Foreskin fibroblast (primary cell): ENCODE measurements at places on chromosomes 16 and 17.

DNA sequence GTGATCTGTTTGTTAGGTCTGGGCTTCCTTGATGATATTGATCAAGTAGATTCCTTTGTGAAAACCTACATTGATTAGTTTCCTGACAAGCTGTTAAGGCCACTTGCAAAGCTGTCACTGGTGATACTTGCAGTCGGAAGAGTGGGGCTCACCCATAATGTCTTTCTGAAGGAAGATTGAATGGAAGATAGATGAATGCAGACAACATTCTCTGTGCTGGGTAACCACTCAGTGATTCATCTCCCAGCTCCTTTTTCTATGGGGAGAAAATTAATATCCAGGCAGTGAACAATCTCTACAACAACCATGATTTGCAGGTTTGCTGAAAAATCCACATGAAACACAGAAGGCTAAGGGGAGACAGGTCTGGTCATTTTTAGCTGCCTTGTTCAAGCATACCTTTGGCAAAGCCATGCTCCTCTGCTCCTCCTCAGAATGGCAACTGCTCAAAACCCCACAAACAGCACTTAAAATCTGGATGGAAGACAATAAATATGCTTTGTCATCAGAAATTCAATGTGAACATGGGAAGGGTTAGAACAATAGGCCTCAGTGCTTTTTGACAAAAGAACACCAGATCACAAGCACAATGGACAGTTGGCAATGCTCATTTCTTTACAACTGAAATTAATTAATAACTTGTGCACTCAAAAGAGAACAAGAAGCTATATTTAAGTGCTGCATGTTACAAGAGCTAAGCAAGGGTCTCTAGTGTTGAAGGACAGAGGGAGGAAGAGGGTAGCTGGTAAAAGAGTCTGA lies 495.4 kb downstream of the TOX3 start:
- no peak for DNase-seq

DNA sequence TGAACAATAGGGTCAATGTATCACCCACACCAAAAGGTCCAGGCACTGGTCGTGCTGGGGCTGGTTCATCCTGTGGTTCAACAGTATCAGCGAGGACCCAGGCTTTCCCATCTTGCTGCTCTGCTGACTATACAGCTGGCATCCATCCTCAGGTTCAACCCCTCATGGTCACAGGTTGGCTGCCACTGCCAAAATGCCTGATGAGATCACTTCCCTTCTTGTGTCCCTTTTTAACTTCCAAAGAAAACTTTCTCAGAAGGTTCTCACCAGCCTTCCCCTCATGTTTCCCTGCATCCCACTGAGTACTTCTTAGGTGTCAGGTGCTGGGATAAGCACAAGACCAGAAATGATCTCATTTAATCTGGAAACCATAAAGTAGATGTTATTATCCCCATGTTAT lies 25.7 kb downstream of the CLEC16A start:
- no peak for DNase-seq

GRCh38 chr16:26344976-26345375 lies 653.2 kb downstream of the HS3ST4 start:
- no peak for DNase-seq

- DNase-seq = no peak
These were observed 164.1 kb upstream of the TOM1L1 start for GRCh38 chr17:54736573-54736972.

GRCh38 chr16:85085721-85086120 lies 26.6 kb downstream of the CIBAR2 start:
- no peak for DNase-seq

GRCh38 chr17:1545618-1546017 lies 17.0 kb downstream of the PITPNA start:
- no peak for DNase-seq

- DNase-seq = no peak
These were observed 7.9 kb upstream of the NAGPA start for GRCh38 chr16:5041600-5042133.

DNA sequence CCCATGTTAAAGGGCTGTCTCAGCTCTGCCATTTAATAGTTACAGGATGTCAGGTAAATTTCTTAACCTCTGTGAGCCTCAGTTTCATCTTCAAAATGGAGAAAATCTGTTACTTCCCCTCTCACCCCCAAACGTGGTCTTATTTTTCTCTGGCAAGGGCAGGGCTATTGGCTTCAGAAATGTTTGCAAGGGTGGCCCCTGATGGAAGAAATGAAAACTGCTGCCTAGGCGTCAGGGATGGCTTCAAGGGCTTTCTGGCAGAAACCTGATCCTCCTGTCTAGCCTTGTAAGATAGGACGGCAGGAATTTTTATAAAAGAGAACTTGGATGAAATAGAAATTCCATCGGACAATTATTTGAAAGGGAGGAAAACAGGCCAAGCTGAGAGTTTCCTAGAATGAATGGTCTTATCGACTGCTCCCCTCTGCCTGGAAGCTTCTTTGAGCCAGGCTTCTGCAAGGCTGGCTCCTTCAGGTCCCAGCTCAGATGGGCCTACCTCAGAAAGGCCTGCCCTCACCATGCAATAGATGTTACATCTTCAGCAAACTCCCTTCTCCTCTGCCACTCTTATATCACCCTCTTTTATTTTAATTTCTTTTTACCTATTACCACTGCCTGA lies 43.0 kb upstream of the TANGO6 start:
- DNase-seq = peak; percentile 37

DNA sequence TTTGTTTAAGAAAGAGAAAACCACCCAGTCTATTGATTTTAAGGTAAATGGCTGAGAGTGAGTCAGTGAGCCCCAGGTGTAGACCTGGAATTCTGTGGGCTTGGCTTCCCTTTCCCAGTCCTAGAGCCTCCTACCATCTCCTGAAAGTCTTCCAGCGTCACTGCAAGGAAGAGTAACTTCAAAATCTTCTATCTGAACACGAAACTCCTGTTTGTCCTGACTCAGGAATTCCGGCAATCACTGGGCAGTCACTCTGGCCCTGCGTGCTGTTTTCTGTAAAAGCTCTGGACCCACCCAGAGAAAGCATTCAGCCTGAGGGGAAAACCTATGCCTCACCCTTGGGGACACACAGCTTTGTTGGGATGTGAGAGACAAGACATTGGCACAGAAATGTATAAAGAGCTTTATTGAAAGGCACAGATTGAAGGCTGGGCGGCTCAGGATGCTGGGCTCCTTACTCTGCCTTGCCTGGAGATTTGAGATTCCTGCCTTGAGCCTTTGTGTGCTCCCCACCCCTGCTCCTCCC lies 15.9 kb downstream of the MINK1 start:
- no peak for DNase-seq

- DNase-seq = no peak
These were observed 35.5 kb upstream of the PHB1 start for GRCh38 chr17:49450181-49450580.

DNA sequence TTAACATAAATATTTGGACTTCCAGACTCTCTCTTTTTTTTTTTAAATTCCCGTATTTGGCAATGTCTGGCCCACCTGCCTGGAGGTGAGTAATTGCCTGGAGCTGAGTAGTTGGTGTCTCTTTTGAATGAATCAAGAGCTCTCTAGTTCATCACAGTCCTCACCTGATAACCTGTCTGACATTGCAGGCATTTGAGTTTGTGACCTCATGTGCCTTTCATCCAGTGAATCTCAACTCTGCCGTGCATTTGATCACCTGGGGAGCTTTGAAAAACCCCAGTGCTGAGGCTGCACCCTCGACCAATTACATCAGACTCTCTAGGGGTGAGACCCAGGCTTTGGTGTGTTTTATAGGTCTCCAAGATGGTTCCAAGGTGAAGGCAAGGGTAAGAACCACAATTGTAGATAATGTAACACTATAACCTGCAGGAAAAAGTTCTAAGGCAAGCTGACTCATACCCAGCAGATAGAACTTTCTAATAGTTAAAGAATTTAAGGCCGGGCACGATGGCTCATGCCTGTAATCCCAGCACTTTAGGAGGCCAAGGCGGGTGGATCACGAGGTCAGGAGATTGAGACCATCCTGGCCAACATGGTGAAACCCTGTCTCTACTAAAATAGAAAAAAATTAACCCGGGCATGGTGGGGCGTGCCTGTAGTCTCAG lies 24.5 kb upstream of the HS3ST2 start:
- peak; percentile 20 for DNase-seq

- no peak for DNase-seq
These were observed 1028.1 kb upstream of the EEF2KMT start for GRCh38 chr16:6125483-6126259.

DNA sequence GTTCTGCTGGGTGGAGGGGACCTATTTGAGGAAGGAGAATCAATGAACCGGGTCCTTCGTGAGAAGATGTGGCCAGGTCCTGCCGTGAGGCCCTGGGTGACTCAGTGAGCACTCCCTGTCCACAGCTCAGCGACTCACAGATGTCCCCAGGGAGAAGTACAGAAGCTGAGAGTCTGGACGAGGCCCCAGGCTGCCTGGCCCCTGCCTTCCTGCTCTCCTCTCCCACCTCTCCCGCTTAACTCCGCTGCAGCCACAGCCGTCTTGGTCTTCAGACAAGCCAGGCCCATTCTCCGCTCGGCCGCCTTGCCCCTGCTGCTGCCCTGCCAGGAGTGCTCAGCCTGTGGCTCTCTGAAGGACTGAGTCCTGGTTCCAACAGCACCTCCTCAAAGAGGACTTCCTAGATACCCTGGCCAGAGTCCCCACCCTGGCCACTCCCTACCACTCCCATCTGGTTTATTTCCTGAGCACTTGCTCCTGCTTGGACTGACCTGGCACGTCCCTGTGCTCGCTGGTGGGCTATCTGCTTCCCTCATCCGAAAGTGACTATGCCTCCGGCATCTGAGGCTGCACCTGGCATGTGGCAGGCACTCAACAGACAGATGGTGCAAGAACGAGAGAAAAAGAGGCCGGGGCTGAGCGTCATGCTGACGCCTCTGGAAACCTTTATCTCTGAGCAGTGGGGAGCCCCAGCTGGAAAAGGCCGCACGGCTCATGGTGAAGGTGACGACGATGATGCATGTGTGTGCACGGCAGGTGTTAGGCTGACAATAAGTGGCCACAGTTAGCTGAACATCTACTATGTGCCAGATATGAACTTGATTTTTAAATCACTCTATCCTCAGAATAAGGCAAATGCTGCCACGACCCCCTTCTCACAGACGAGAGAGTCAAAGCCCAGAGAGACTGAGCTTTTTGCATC lies 9.2 kb upstream of the TNFRSF13B start:
- DNase-seq = peak; percentile 10

- DNase-seq = peak; percentile 52
These were observed 3.0 kb downstream of the ALKBH5 start for GRCh38 chr17:18186627-18186982.

GRCh38 chr17:82479602-82480001 lies 21.1 kb downstream of the NARF start:
- no peak for DNase-seq

GRCh38 chr16:46895399-46896313 lies 11.5 kb downstream of the GPT2 start:
- no peak for DNase-seq

DNA sequence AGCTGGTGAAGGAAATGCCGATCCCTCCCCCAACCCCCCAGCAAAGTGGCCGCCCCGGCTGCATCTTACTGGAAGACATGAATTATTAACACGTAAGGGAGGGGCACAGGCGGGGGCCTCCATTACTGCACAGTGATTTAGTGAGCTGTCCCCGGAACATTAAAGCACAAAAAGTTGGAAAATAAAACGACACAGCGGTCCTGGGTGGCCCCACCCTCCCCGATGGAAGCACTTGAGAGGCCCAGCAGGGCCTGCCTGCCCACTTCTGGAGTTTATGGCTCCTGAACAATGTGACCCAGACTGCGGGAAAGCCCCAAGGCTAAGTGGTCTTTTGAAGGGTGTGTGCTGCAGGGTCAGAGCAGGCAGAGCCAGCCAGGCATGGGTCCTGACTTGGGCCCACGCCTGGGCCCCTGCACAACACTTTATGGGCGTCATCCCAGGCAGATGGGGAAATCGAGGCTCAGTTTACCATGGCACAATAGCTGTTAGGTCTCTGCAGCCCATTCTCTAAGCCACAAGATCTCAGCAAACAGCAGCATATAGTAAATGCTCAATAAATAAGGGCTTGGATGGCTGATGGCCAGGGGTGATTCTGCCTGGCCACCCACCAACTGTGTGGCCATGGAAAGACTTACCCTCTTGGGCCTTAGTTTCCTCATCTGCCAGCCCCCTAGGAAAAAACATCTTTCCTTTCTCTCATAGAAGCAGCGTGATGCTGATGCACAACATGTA lies 22.8 kb downstream of the CCDC102A start:
- DNase-seq = no peak

GRCh38 chr17:10797476-10798328 lies 6.2 kb downstream of the TMEM238L start:
- no peak for DNase-seq

GRCh38 chr17:72624652-72625051 lies 467.8 kb downstream of the SLC39A11 start:
- no peak for DNase-seq

DNA sequence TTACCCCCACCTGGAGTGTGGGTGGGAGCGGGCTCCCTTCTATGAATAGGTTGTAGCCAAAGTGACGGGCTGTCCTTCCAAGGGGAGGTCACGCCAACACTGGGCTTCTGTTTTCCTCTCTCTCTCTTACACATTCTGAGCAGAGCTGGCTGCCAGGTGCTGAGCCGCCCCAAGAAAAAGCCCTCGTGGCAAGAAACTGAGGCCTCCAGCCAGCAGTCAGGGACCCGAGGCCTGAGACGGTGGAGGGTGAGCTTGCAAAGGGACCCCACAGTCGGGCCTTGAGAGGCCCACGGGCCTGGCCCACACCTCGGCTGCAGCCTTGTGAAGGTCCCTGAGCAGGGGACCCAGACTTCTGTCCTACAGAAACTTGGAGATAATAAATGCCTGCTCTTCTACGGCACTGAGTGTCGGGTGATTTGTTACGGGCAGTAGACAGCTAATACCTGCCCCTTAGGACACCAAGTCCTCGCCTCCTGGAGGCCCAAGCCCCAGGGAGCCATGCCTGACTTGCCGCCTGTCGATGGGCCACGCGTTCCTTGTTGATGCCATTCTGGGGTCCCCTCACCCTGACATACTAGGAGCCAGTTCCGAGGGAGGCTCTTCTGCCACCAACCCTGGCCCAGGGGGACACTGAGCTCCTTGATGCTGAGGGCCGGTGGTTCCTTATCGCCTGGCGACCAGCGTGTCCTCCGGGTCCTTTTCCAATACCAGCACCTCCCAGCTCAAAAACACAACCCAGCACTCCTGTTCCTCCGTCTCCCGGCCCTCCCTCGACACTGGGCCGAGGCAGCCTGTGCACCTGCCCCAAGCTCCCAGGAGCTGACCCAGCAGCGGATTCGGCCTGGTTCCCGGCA lies 26.1 kb downstream of the SLC25A10 start:
- DNase-seq = no peak

GRCh38 chr17:36643086-36643685 lies 41.8 kb downstream of the MRM1 start:
- no peak for DNase-seq
